Stimulated activated CD8-positive, alpha-beta memory T cell treated with anti-CD3 and anti-CD28 coated beads, Interleukin-2, amount 100 ng/mL, for 1 hour (primary cell): ENCODE measurements at places on chromosomes 5 and 9.

DNA sequence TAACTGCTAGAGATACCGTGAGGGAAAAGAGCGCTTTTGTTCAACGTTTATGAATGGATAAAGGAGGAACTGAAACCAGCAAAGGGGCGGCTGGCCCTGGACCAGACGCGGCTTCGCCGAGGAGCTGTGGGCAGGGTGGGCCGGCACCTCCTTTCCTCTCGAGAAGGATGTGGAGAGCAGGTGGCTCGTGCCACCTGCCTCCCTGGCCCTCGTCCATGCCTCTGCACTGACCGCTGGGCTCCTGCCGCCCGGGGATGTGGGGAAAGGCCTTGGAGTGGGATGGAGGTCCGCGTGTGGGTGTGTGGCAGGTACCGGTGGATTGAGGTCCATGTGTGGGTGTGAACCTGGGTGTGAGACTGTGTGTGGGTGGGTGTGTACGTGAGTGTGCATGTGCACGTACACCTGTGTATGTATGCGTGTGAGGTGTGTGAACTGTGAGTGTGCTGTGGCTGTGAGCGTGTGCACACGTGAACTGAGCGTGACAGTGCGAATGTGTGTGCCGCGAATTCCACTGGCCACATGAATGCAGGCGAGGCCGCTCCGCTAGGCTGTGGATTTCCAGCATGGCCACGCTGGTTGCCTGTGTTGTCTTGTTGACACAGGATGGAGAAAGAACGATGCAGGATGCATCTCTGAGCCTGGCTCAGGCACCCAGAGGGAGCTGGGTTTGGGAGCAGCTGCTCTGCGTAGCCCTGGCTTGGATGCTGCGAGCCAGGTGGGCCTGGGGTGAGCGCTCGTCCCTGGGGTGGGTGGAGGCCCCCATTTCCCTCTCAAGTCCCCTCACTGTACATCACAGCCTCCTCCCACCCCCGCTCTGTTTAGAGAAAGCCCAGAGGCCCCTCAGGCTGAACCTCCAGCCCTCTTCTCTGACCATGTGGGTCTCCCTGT lies 4.4 kb upstream of the CEP72 start:
- no peak for DNase-seq

- DNase-seq, result no peak
These were observed 33.4 kb upstream of the UNC5A start for GRCh38 chr5:176776916-176777315.

DNA sequence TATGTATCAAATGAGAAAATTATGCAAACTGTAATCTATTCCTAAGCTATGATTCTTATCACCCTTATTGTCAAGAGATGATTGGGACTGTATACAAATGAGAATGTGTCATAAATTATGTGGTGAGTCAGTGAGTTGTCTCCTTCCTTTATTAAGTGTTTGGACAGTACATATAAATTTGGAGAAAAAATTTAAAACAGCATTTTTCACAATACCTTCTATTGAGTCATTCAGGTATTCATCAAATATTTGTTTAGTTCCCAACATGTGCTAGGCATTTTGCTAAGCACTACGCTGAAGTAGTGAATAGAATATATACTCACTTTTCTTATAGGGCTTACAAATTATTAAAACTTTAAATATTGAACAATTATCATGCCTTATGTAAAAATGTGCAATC lies 36.3 kb upstream of the PTPRD start:
- no peak for DNase-seq

DNA sequence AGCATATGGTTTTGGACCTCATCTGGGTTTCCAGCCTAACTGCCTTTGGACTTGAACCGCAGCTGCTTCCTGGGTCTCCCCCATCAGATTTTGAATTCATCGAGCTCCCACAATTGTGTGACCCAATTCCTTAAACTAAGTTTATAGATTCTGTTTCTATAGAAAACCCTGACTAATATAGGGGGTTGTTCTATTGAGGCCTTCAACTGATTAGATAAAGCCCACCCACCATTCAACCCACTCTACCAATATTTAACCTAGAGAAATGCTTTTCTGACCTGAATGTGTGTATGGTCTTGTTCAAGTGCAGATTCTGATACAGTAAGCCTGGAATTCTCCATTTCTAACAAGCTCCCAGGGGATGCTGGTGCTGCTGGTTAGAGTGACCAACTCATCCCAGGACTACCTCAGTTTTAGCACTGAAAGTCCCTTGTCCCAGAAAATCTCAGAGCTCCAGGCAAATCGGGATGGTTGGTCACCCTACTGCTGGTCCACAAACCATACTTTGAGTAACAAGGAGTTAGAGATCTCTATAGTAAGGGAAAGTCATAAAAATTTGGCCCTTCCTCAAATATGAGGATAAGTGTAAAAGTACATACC lies 31.7 kb upstream of the GNE start:
- no peak for DNase-seq

DNA sequence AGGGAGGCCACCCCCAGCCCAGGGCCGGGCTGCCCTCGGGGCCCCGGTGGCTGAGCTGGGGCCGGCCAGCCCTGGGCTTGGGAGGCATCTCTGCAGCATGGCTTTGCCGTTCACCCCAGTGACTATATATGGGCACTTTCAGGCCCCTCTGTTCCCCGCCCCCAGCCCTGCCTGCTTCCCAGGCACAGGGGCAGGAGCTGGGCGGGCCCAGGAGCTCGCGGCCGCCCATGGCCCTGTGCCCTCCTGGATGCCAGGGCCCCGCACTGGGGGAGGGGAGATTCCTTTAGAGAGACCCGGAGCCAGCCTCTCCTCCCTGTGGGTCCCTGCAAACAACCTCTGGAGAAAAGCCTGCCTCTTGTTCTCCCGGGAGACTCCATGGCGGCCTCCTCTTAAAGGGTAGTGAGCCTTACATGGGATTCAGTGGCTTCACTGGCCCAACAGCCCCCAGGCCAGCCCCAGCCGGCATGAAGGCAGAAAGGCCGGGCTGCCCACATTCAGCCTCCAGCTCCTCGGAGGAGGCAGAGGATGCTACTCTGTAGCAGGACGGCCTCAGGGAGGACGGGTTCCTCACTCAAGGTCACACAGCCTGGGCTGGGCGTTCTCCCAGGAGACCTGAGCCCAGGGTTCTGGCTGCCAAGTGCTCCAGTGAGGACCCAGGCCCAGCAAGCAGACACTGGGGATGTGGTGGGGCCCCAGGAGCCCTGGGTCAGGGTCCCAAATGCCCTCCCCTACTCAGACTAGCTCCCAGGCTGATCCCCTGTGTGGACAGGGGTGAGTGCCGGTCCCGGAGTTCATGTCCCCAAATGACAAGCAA lies 4.1 kb downstream of the NACC2 start:
- no peak for DNase-seq

GRCh38 chr5:161093100-161093499 lies 241.1 kb upstream of the ATP10B start:
- no peak for DNase-seq

DNA sequence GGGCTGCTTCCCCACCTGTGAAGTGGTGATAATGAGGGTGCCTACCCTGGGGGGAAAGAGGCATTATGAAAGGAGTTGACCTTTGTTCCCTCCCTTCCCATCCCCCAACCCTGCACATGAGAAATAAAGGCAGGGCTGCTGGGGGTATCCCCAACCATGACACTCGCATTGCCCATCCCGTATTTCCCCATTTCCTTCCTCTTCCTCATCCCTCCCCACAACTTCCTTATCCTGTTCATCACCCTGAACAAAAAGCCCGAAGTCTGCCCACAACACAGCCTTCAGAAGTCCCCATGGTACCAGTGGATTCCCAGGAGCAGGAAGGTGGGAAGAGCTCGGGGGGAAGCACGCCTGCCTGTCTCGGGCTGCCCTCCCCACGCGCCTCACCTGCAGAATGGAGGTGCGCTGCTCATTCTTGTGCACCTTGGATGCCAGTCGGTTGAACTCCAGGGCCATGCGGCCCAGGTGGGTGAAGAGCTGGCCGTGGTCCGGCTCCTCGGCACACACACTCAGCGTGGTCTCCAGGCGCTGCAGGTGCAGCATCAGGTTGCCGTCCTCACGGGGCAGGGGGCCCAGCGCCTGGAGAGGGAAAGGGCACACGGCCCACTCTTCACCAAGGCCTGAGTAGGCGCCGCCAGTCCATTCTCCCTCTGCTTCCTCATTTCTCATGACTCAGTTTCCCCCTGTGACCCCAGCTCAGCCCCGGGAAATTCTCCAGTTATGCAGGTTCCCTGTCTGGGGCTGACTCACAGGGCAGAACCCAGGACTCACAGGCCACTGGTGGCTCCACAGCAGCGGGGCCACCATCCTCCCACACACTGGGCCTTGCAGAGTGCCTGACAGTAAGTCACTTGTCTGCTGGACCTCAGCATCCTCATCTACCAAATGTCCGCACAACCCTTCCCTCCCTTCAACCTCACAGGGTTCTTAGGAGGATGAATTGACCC lies 24.2 kb downstream of the TNIP1 start:
- DNase-seq, result no peak

DNA sequence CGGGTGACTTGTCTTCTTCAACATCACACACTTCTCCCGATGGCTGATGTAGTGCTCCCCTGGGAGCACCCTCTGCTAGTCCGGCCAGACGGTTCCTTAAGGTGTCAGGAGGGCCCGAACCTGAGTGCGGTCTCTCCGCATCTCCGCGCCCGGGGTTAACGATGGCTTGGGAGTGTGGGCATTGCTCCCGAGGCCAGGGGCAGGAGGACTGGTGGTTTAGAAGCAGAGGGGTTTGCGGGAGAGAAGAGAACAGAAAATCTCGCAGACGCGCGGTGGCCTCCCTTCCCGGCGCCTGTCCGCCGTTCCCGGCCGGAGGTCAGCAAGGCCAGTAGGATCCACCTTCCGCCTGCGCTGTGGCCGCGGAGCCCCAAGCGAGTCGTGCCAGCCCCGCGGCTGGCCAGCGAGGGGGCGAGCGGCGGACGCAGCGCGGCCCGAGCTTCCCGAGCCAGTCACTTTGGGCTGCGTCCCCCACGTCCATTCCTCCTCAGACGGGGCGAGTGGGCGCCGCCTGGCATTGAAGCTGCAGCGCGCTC lies 700 bp downstream of the CDO1 start:
- DNase-seq, result no peak
